ENCODE measurements at places on chromosomes 12 and 14.

DNA sequence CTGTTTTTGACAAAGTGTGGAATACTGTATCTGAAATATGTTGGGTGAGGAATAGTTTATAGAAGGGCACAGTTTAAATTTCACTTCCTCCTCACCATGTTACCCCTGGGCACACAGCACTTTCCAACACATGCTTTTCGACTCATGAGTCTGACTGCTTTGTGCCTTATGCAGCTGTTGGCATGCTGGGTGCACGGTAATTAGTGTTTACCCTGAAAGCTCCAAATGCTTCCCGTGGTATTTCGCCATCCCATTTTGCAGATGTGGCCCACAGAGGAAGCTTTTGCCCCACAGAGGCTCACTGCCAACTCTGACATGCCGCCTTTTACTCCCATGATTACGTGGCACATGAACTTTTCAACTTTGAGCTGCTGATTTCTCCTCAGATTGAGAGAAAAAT lies 168.6 kb downstream of the PRKCH start:
- H3K4me3 ChIP-seq = no peak overlapping the region
- H3K36me3 ChIP-seq = no peaks in the 10 kb centered on the region
- H3K4me1 ChIP-seq = peaks cover 24% of the 10 kb centered on the region
- H3K27ac ChIP-seq = peak overlapping the region; percentile 81
- no peak for DNase-seq

DNA sequence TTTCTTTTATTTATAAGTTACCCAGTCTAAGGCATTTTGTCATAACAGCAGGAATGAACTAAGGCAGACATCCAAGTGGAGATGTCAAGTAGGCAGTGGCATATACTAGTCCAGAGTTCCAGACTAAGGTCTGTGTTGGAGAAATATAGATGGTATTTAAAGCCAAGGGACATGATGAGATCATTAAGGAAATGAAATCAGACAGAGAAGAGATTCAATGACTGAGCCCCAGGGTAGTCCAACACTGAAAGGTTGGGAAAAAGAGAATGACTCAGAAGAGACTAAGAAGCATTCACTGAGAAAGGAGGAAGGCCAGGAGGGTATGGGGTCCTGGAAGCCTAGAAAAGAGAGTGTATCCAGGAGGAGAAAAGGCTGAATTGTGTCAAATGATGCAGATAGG lies 442.2 kb upstream of the CCDC196 start:
- H3K4me3 ChIP-seq = no peak overlapping the region
- no peaks in the 10 kb centered on the region for H3K4me1 ChIP-seq
- no peaks in the 10 kb centered on the region for H3K27me3 ChIP-seq
- no peak overlapping the region for H3K27ac ChIP-seq
- no peak for DNase-seq
- no peaks in the 10 kb centered on the region for H3K36me3 ChIP-seq

- no peaks in the 10 kb centered on the region for H3K36me3 ChIP-seq
- no peak overlapping the region for H3K27ac ChIP-seq
- no peak for DNase-seq
- no peak overlapping the region for H3K4me3 ChIP-seq
Observed at GRCh38 chr14:99803803-99804202, 10.6 kb downstream of the EML1 start.

GRCh38 chr12:55929306-55929791 lies 1.6 kb upstream of the DGKA start:
- peak overlapping the region; percentile 93 for H3K27ac ChIP-seq
- peaks cover 77% of the 10 kb centered on the region for H3K4me1 ChIP-seq
- H3K4me3 ChIP-seq = no peak overlapping the region
- no peaks in the 10 kb centered on the region for H3K27me3 ChIP-seq
- no peaks in the 10 kb centered on the region for H3K36me3 ChIP-seq

DNA sequence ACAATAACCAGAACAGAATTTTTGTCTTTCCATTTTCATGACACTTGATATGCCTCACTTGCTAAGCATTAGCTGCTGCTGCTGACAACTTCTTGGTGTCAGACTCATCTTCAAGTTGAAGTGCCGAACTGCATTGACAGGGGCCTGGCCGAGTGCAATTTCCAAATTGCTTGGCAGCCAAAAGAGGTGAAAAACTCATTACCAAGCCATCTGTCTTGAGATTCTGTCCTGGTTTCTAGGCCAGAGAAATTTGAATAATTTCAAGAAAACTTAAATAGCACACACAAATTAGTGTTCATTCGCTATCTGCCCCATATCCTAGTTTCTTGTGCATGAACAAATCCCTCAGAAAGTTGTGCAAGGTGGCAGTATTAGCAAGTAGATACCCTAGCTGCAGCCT lies 165.3 kb upstream of the RASSF8 start:
- H3K36me3 ChIP-seq = no peaks in the 10 kb centered on the region
- peaks cover 5% of the 10 kb centered on the region for H3K4me1 ChIP-seq
- DNase-seq = no peak
- no peak overlapping the region for H3K27ac ChIP-seq
- H3K4me3 ChIP-seq = no peak overlapping the region
- H3K27me3 ChIP-seq = no peaks in the 10 kb centered on the region

- no peaks in the 10 kb centered on the region for H3K27me3 ChIP-seq
- no peak overlapping the region for H3K27ac ChIP-seq
- no peak for DNase-seq
- H3K4me3 ChIP-seq = no peak overlapping the region
- H3K36me3 ChIP-seq = no peaks in the 10 kb centered on the region
- H3K4me1 ChIP-seq = no peaks in the 10 kb centered on the region
Observed at GRCh38 chr12:84294246-84294645, 618.4 kb downstream of the SLC6A15 start.

- H3K36me3 ChIP-seq = no peaks in the 10 kb centered on the region
- H3K27me3 ChIP-seq = no peaks in the 10 kb centered on the region
Observed at GRCh38 chr12:72369423-72369959, 97.3 kb downstream of the TRHDE start.

DNA sequence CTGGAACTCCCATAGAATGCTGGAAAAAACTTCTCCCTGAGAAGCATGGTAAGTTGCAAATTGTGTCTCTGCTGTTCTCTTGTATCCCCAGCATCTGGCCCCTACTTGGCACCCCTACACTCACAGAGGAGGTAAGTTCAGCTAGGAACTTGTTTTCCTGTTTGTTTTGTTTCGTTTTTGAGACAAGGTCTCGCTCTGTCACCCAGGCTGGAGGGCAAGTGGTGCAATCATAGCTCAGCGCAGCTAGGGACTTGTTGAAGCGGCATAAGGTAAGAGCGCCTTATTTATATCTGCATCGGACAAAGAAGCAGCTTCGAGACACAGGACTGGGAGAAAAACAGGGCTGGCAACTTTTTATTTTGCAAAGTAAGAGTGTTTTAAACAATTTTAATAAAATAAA lies 18.5 kb upstream of the ANO2 start:
- H3K36me3 ChIP-seq = no peaks in the 10 kb centered on the region
- no peak overlapping the region for H3K27ac ChIP-seq
- DNase-seq = no peak
- H3K4me1 ChIP-seq = no peaks in the 10 kb centered on the region
- no peaks in the 10 kb centered on the region for H3K27me3 ChIP-seq

DNA sequence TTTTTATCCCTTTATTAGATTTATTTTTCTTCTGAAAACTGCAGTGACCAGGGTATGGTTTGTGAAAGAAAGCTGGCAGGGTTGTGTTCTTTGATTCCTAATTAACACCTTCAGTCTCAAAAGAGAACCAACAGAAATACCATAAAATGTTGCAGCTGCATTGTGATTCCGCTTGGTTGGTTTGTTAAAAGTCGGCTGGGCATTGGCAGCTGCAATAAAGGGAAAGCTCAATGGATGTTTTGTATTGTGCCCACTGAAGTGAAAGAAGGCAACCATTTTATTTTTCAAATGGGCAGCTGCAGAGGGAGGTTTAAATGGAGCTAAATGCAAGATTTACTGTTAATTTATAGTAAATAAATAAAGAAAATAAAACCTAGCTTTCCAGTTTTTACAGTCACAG lies 16.7 kb downstream of the LGR5 start:
- peaks cover 5% of the 10 kb centered on the region for H3K4me1 ChIP-seq
- H3K4me3 ChIP-seq = no peak overlapping the region
- no peak for DNase-seq
- H3K27ac ChIP-seq = peak overlapping the region; percentile 60

DNA sequence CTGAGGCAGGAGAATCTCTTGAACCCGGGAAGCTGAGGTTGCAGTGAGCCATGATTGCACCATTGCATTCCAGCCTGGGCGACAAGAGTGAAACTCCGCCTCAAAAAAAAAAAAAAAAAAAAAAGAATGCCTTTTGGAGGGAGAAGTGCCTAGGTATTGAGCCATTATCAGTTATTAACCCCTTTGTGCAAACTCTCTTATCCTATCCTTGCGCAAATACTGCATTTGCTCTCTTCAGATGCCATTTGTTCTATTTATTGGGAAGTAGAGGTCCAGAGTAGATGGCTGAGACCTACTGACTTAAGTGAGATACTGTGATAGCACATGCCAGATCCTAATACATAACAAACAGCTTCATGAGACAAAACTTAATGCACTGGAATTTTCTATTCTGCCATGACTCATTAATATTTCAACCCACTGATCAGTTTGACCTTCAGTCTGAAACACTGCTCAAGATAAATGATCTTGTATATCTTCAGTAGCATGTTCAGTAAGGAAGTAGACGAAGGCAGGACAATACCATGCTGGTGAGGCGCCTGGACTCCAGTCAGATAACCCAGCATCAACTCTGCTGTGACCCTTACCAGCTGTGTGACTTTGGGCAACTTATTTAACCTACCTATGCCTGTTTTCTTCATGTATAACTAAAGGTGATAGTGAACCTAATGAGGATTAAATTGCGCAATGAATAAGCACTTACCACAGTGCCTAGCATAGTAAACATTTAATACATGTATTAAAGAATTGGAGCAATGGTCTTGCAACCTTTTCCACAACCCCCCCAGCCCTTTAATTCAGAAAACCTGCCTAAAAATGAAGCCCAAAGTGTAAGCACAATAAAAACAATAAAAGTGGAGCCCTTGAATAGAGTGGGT lies 5.7 kb upstream of the DNAAF2 start:
- peaks cover 8% of the 10 kb centered on the region for H3K4me1 ChIP-seq
- no peaks in the 10 kb centered on the region for H3K27me3 ChIP-seq
- H3K27ac ChIP-seq = no peak overlapping the region
- H3K36me3 ChIP-seq = peaks cover 4% of the 10 kb centered on the region
- no peak for DNase-seq

DNA sequence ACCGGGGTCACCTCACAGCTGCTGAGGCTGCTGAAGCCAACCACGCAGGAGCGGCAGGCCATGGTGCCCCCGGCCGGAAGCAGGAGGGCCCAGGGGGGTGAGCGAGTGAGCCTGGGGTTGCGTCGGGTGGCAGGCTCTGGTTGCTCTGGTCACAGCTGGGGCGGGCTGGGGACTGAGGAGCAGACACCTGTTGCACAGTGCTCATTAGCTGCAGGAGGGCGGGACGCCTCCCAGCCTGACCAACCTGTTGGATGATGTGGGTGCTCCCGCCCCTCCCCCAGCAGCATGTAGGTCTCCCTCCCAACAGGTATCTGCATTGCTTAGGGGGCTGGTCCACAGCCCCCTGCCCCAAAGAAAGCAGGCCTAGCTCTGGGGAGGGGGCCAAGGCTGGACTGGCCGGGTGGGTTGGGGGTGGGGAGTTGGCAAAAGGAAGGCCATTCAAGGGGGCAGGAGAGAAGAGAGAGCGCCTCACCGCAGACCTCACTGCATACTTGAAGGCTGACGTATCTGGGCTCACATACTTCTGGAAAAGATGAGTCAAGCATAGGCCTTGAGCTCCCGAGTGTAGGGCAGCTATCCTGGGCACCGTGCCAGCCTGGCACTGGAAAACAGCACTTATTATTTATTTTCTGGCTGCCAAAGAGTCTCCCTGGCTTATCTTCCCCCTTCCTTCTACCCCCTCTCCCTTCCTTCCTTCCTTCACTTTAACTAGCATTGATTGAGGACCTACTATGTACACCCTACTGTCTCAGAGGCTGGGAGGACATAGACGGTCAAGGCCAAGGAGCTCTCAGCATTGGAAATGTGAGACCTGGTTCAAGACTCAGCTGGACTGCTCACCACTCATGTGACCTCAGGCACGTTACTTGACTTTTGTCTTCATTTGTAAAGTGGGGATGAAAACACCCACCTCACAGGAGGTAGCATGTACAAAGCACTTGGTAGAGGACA lies at the start of gene KRT80:
KRT80 (minus strand) TSS at position 174 of the 951 bp plus-strand sequence; CDS start at position 62, 112 bp downstream.
- no peak within 1 kb of the TSS for H3K4me3 ChIP-seq
- DNase-seq = peak; percentile 73
- no peaks in the 10 kb centered on the region for H3K4me1 ChIP-seq
- H3K27ac ChIP-seq = peak within 1 kb of the TSS; percentile 31
- no peaks in the 10 kb centered on the region for H3K27me3 ChIP-seq

DNA sequence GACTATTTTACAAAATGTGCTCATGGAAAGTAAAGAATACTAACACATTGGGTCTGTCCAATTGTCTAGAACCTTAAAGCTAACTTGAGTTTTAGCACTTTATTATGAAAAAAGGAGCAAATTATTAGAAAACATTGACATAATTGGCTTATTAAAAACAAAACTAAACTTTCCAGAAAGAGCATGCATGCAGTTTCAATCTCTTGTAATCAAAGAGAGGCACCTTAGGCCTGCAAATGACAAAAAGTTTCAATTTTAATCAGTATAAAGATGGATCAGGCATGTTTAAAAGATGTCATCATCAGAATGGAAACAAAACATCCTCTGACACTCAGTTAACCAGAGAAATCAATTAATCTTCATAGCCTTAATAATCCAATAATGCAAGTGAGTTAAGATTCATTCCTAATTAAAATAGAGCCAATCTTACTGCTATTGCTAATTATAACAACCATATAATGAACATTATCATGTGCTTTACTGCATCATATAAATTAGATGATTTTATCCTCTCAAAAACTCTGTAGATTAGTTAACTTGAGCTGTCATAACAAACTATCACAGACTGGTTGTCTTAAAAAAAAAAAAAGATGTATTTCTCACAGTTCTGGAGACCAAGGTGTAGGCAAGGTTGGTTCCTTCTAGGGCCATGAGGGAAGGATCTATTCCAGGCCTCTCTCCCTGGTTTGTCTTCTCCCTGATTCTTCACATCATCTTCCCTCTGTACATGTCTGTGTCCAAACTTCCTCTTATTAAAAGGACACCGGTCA lies 131.4 kb downstream of the RPAP3 start:
- no peaks in the 10 kb centered on the region for H3K27me3 ChIP-seq
- no peak overlapping the region for H3K27ac ChIP-seq
- H3K4me1 ChIP-seq = peaks cover 7% of the 10 kb centered on the region
- no peak overlapping the region for H3K4me3 ChIP-seq
- DNase-seq = no peak

DNA sequence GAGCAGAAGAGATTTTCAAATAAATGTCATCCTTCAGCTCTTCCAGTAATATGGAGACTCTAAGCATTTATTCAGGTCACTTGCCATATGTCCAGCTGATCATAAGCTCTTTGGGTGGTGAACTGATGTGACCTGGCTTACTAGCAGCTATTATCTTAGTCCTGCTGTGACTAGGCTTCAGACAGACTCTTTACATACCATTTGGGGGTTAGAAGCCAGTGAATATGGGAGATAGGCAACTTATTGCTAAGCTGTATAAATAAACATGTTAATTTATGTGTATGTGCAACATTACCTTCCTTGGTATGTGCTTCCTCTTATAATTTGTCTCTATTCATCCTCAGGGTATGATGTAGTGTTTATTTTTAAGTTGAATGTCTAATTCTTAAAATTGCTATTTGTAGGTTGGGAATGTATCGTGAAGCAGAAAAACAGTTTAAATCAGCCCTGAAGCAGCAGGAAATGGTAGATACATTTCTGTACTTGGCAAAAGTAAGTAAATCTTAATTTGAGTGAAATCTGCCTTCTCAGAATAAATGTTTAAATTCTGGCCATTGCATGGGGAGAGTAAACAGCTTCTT lies 32.4 kb downstream of the TTC8 start:
- DNase-seq = no peak
- H3K27ac ChIP-seq = no peak overlapping the region
- H3K36me3 ChIP-seq = no peaks in the 10 kb centered on the region
- H3K4me3 ChIP-seq = no peak overlapping the region
- no peaks in the 10 kb centered on the region for H3K4me1 ChIP-seq
- no peaks in the 10 kb centered on the region for H3K27me3 ChIP-seq

Data from tibial nerve (tissue), 4 donors.